Renal cortical epithelial cell (primary cell): ENCODE measurements at places on chromosomes 6 and 20. TPM values are rescaled to one million over a fixed set of nuclear protein-coding genes. Genes with fewer than 3 reads are reported as not detected.

DNA sequence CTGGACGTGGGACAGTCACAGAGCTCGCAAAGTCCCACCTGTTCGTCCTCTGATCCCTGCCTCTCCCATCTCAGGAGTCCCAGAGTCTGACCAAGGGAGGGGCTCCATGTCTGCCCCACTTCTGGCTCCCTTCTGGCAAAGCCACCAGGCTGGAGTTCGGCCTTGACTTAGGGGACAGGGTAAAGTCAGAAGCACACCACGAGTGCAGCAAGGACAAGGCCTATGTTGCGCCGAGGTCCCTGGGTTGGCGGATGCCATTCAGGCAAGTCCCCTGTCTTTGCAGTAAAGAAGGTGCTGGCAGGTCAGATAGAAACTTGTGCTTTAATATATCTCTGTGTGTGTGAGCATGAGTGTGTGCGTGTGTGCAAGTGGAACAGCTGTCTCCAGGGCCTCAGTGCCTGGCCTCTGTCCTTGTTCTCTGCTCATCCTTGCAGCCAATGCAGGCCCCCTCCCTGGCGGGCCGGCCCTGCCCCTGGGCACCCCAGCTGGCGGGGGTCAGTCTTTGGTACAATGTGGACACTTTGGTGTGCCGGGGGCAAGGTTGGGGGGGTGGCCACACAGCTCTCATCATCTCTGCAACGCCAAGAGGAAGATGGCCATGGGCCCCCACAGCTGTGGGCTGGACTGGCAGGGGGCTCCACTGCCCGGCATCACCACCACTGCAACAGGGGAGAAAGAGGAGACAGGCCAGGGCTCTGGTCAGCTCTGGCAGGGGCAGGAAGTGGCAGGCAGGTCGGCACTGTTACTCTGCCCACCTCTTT is 60.7 kb downstream of the MDGA1 start:
- no peak for DNase-seq

GRCh38 chr6:26299286-26300042 is 65.5 kb upstream of the BTN3A2 start:
- DNase-seq: no peak

GRCh38 chr6:119395192-119395591 is 45.6 kb upstream of the MAN1A1 start:
- no peak for DNase-seq

The DLL1 gene
- 0.15 and 2.1 TPM in 2 replicates for total RNA-seq

- DNase-seq: no peak
These were observed 38.3 kb downstream of the SNX3 start for GRCh38 chr6:108222504-108222903.

The GATA5 gene
- not detected in 2 replicates for total RNA-seq

GRCh38 chr6:4446982-4447381 is 311.6 kb upstream of the ECI2 start:
- DNase-seq: no peak

The ARFGEF3 gene
- 8.7 and 13.8 TPM in 2 replicates for total RNA-seq

- DNase-seq: no peak
These were observed 86.7 kb upstream of the BACH2 start for GRCh38 chr6:90383196-90383822.

The IL17F gene
- not detected in 2 replicates for total RNA-seq

DNA sequence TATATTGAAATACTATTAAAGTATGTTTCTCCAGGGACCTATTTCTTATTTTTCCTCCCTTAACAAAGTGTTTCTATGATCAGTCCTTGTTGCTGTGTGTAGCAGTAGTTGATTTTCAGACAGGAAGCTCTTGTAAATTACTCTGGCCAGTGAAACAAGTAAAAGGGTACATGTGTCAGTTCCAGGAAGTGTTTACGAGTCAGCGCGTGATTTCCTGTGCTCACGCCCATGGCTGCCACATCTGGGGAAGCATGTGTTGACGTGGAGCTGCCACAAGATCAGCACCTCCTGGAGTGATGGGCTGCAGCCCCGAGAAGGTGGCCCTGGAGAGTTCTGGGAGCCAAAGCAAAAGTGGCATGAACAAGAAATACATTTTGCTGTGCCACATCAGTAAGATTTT is 38.6 kb upstream of the GGTLC1 start:
- no peak for DNase-seq

GRCh38 chr6:53831081-53831869 is 36.5 kb downstream of the LRRC1 start:
- no peak for DNase-seq

DNA sequence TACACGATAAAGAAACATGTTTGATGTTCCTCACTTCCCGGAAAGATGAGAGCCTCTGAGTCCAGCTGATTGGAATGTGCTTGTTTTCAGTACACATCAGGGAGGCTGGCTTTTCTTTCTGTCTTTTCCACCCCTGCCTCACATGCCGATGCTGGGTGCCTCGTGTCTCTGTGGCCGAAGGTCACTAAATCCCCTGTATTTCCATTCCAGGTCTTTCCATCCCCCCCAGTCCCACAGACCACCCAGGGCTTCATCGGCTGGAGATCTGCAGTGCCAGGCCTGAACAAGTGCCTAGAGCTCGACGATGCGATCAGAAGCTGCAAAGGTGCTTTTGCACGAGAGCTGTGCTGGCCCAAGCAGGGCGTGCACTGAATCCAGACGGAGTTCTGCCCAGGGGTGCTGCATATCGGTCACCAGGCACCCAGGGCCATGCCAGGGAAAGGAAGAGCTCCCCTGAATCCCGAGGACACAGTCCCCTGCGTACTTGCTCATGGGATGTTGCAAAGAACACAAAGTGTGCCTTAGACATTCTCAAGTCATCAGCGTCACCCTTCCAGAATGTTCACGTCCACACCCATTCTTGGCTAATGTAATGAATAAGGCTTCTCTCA is 67.9 kb downstream of the ANKRD60 start:
- DNase-seq: peak; percentile 3

The CTAGE9 gene
- total RNA-seq: not detected in 2 replicates

DNA sequence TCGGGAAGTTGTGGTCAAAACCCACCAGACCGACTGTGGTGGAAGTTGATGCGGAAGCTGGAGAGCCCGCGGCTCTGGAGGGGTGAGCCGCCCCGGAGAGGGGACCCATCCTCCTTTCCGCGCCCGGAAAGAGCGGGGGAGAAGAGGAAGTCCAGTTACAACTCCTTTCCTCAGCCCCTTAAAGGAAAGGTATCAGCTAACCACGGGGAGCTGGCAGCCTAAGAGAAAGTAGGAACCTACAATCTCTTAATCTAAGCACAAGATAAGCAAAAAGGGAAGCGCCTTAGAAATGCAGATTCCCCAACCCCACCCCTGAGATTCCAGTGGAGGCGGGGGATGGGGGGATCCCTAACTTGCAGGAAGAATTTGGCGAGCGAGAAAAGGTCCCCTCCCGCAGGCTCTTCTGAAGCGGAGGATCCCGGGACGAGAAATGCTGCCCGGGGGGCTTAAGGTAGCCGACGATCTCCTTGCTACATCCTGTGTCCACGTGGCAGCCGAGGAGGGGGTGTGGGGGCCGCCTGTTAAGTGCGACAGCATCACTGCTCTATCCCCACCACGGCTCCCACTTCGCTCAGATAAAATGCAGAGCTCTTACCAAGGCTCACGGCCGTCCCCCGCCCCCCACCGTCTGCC is 87.5 kb downstream of the ZFP64 start:
- no peak for DNase-seq

GRCh38 chr20:23456409-23456808 is 3.7 kb upstream of the CST11 start:
- no peak for DNase-seq

The VGLL2 gene
- total RNA-seq: 0.17 TPM in 1 of 2 replicates, not detected in the other

The TMEM170B gene
- 1.1 and 1.6 TPM in 2 replicates for total RNA-seq

GRCh38 chr6:50995036-50995435 is 176.4 kb downstream of the TFAP2B start:
- DNase-seq: no peak

DNA sequence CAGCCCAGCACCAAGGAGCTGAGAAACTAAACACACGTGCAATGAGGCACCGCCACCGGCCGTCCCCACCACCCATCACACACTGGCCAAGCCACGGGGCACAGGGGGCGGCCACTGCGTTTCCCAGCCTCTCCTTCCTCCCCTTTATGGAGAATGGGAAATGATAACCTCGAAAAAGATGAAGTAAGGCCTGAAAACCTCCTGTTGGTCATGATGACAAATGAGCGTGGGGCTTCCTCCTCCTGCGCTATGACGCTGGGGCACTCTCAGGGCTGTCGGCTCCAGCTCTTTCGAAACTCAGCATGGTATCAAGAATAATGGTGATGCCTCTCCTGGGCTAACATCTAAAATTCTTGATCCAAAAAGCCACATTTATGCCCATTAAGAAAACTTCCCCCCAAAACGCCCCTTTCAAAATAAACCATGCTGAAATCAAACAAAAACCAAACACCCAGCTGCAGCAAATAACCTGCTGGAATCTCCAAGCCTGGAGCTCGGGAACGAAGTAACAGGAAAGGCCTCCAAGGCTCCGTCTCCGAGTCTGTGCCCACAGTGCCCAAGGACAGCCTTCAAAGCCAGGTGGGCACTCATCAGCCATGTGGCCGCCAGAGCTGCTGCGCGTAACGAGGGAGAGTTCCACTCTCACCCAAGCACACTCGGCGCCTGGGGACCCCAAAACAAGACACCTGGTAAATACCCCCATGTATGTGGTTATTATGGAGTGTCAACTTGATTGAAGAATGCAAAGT is 50.0 kb downstream of the TAF4 start:
- no peak for DNase-seq

The STMND1 gene
- total RNA-seq: not detected in 2 replicates

- DNase-seq: no peak
These were observed 45.3 kb downstream of the DLL1 start for GRCh38 chr6:170245475-170245992.

- no peak for DNase-seq
These were observed 99.2 kb downstream of the LCA5 start for GRCh38 chr6:79438030-79438429.

- no peak for DNase-seq
These were observed 93.2 kb upstream of the MAN1A1 start for GRCh38 chr6:119442776-119443184.

GRCh38 chr20:58651946-58652605 is 993 bp downstream of the STX16 start:
- DNase-seq: peak; percentile 72

DNA sequence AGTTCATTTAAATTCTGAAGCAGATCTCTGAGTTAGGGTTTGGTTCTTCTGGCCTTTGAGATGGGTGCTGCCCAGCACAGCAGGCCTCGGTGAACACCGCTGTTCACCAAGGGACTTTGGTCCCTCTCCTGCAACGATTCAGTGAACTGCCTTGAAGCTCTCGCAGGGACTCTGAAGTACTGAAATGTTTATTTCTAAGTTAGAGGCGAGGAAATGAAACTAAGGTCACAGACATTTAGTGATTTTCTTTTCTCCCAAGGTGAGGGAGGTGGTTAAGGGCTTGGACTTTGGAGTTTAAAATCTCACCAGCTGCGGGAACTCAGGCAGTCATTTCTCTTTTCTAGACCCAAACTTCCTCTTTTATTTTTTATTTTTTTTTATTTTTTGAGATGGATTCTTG is 26.2 kb downstream of the E2F3 start:
- no peak for DNase-seq

DNA sequence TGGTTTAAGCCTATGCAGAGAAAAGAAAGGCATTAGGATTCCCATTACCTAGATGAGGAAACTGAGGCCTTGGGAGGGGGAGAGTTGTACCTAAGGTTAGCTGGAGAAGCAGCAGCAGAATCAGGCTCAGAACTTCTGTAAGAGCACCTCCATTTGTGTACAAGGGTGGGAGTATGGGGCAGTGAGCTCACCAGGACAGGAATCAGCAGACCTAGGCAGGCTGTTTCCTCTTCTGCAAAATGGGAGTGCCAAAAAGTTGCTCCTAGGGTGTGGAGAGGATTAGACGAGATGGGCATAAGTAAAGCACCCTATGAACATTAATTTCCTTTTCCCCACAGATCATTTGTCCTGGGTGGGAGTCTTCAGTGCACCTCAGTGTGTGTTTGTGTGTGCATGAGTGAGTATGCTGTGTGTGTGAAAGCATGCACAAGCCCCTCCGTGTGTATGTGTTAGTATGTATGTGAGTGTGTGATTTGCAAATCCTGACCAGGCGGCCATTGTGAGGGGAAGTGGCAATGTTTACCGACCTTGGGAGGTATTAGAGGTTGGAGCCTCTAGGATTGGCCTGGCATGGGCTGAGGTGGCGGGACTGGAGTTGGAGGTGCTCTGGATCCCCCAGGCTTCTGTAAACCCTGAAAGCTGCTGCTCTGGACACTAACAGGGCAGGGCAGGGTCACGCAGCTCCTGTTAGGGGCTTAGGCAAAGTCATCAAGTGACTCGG is 78.8 kb downstream of the VEGFA start:
- DNase-seq: no peak
